ENCODE measurements at places on chromosomes 2 and 18. TPM values are rescaled to one million over a fixed set of nuclear protein-coding genes. Genes with fewer than 3 reads are reported as not detected.
A peak's percentile ranks its signal among the peaks of the same experiment; 100 is the strongest.

- DNase-seq: peak; percentile 55
These were observed 594.3 kb upstream of the NETO1 start for GRCh38 chr18:73462092-73462491.

CCL20 gene
- total RNA-seq: 2.3 TPM

- DNase-seq: no peak
These were observed 731.1 kb upstream of the SLC8A1 start for GRCh38 chr2:41182961-41183360.

- DNase-seq: no peak
These were observed 187.2 kb downstream of the INO80D start for GRCh38 chr2:205898744-205899143.

COLEC12 gene
- 10.2 TPM for total RNA-seq

- DNase-seq: no peak
These were observed 194.1 kb downstream of the SS18 start for GRCh38 chr18:25896178-25896780.

SFT2D3 gene
- total RNA-seq: 7.3 TPM

- no peak for DNase-seq
These were observed 198.8 kb downstream of the NDUFA10 start for GRCh38 chr2:239826376-239826775.

CABYR gene
- 6.7 TPM for total RNA-seq

DNA sequence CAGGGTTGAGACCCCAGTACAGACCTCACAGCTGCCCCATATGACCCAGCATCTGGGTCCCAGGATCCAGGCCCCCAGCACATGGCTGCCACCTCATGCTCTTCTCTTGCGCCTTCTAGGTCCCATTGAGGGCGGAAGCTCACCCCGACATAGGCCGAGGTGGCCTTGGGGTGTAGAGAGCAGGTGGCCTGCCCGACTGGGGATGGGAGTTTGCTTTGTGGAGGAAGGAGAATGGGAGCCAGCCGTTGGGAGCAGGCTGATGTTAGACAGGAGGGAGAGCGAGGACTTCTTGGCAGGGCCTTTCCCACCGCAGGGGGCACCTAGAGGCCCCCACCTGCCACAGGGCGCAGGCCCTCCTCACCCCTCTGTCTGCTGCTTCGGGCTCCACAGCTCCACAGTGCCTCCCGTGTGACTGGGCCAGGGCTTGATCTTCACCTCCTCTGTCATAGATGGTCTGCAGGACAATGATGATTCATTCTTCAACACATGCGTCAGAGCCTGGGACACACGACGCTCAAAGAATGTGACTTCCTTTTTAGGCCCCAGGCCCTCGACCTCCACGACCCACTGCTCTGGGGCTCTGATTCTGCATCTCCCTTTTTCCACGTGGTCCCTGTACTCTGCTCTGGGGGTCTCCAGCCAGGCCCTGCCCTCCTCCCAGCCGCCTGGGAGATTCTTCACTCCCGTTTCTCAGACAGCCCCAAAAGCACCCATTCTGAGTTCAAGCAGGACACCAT lies 86.6 kb upstream of the ODC1 start:
- DNase-seq: no peak

MEP1B gene
- not detected for total RNA-seq

DNA sequence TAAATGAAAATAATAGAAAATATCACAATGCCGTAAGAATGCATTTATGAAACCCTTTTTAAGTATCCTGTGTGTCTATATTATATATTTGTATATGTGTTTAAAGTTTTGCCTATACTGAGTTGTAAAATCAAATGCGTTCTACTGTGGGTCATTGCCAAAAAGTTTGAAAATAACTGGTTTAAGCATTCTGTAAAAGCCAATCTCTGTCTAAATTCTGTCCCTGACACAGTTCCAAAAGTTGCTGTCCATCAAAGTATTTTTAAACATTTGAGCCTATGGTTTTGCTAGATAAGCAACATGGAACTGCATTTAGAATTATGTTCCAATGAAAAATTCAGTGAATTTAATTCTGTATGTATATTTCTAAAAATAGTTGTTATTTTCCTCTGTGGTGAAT lies 1360.4 kb upstream of the CRIM1 start:
- no peak for DNase-seq

DNA sequence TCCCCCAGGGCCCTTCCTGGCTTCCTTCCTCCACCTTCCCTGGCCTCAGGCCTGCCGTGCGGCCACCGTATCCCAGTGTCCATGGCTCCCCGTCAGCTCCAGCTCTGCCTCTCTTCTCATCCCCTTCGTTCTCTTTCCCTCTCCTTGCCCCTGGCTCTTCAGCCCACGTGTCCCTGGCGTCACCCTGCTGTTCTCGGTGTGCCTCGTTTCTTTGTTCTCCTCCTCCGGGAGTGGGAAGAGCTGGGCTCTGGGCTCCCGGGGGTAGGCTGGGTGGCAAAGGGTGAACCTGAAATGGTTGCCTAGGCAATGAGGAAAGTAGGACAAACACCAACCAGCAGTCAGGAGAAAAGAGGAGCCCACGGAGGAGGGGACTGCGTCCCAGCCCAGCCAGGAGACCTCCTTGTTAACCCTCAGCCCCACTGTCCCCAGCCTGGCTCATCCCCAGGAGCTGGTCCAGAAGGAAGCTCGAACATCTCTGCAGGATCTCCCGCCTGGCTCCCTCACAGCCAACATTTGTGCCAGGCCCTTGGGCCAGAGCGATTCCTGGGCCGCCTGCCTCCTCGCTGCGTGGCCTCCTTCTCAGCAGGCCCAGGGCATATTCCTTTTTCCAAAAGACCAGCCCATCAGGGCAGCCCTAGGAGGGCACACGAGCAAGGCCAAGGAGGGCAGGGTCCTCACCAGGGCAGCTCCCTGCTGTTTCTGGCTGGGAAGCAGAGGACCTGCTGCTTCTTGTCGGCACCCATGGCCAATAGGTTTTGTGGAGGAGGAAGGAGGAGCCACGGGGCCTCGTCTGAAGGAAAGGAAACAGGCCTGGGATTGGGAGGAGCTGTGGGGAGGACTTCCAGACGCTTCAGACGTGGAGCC lies 30.9 kb upstream of the DNMT3A start:
- no peak for DNase-seq

- no peak for DNase-seq
These were observed 320.4 kb downstream of the LRRTM4 start for GRCh38 chr2:77201755-77202154.

DNA sequence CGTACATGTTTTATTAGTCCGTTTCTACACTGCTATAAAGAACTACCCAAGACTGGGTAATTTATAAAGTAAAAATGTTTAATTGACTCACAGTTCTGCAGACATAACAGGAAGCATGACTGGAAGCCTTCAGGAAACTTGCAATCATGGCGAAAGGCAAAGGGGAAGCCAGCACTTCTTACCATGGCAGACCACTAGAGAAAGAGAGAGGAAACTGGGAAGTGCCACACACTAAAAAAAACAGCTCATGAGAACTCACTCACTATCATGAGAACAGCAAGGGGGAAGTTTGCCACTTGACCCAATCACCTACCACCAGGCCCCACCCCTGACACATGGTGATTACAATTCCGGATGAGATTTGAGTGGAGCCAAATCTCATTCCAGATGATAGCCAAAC lies 466.2 kb downstream of the IRS1 start:
- no peak for DNase-seq

DNA sequence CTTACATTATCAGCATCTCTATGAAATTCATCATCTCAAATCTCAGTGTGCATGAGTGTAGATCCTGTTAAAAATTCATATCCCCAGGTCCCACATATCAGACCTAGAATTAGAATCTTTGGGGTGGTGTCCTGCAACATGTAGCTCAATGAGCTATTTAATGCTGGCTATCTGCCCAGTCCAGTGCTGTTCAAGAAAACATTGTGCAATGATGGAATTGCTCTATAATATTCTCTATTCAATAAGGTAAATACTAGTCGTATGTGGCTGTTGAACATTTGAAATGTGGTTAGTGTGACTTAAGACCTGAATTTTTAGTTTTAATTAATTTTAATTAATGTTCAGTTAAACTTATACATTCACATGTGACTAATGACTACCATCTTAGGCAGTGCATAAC lies 127.4 kb downstream of the NOL4 start:
- DNase-seq: no peak

- no peak for DNase-seq
These were observed 13.4 kb downstream of the CERS6 start for GRCh38 chr2:168469281-168469988.

- no peak for DNase-seq
These were observed 2.2 kb downstream of the MYO3B start for GRCh38 chr2:170180031-170180566.

DNA sequence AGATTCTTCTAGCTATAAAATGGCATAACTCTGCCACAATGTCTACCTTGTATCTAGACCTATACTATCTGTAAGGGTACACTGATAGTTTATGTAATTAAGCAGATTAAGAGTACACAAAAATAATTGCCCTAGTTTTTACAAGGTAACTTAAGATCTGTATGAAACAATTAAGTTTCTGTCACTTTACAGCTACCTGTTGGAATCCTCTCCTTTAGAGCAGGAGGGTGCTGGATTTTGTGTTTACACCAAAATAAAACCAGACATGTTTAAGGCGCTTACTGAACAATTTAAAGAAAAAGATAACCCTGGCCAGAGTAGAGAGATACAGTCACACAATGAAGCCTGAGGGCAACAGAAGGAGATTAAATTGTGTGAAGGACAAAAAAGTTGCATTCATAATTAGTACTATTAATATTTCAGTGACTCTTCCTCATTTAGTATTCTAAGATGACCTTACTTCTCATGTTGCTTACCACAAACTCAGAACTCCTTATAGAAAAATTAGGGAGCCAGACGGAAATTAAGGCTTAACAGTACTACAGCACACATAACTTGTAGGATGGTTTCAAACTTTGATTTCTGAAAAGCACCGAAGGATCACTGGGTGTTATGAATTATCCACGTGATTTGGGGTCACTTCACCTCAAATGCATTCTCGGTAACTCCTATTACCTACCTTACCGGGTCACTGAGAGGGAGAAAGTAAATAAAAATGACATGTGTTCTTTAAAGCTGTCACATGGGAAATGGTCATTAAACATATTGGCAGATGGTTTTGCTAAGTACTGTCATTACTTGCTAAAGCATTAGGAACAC lies 1.0 kb downstream of the DARS1 start:
- DNase-seq: no peak
